ENCODE measurements at places on chromosomes 11 and 22.

DNA sequence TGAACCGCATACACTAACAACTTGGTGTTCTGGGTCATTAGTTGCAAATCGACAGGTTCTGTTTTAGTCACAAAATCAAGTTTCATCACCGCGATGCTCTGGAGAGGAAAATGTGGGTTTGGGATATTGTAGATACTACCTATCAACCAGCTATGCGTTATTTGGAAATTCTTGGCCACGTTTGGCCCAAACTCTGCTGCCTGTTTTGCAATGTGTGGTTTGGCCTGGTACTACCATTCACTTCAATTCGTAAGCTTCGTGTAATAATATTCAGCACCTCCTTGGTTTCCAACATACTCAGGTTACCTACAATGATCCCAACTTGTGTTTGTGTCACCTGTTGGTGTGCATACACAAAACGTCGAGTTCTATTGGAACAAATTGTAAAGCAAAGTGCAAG is 16.2 kb upstream of the ACER3 start:
- DNase-seq: no peak

DNA sequence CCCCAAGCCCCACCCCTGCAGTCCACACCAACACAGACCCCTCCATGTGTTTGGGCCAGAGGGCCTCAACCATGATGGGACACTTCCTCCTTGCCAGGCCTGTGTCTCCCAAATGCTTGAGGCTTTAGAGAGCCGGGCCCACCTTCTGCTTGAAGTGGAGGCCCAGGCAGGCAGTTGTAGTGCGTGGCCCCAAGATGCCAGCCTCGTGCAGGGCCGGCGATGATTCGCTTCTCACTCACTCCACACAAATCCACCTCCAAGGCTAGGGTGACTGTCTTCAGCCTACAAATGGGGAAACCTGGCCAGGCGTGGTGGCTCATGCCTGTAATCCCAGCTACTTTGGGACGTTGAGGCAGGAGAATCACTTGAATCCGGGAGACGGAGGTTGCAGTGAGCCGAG is 5.7 kb downstream of the PRR5 start:
- no peak for DNase-seq

- DNase-seq: no peak
These were observed 9.7 kb downstream of the DEUP1 start for GRCh38 chr11:93340223-93340622.

DNA sequence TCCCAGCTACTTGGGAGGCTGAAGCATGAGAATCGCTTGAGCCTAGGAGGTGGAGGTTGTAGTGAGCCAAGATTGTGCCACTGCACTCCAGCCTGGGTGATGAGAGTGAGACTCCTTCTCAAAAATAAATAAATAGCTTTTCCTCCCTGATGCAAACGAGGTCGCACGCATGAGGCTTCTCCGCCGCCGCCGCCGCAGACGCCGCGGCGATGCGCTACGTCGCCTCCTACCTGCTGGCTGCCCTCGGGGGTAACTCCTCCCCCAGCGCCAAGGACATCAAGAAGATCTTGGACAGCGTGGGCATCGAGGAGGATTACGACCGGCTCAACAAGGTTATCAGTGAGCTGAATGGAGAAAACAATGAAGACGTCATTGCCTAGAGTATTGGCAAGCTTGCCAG is 20.0 kb upstream of the RAB39A start:
- no peak for DNase-seq

DNA sequence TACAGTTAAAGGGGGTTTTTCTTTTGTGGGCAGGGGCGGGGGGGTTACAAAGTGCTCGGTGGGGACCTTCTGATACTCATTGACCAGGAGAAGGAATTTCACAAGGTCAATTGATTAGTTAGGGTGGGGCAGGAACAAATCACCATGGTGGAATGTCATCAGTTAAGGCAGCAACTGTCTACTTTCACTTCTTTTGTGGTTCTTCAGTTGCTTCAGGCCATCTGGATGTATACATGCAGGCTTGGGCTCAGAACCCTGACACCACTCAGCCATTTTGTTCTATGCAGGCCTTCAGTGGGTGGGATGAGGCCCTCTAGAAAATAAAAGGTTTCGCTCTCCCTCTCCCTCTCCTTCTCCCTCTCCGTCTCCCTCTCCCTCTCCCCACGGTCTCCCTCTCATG is 29.6 kb downstream of the TSPAN32 start:
- DNase-seq: no peak

DNA sequence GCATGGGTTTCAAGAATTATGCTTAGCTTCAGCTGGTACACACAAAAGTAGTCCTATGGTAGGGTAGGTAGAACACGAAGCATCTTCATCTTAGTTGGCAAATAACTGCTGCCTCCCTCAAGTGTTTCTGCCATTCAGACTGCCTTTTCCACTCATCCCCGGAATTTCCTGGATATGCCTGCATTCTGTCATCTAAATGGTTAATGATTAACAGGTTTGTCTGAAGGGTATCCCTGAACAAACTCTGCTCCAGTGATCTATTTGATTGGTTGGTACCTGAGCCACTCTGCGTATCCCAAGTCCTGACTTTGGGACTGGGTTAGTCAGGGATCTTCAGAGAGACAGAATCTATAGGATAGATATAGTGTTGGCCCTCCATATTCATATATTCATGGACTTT is 272.3 kb upstream of the RAG2 start:
- DNase-seq: no peak

DNA sequence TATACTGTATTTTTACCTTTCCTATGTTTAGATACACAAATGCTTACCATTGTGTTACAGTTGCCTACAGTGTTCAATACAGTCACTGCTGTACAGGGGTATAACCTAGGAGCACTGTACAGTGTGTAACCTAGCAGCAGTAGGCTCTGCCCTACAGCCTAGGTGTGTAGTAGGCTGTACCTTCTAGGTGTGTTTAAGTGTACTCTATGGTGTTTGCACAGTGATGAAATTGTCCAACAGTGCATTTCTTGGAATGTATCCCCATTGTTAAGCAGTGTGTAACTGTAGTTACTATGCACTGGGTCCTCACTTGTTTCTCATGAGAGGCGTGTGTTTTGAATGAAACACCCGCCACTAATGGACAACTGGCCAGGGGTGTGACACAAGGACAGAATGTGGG is 269.0 kb downstream of the OPCML start:
- DNase-seq: no peak

GRCh38 chr22:20079745-20080444 is at the start of gene DGCR8:
TSS of gene DGCR8 (plus strand) at chr22:20080241. CDS start at chr22:20085964, 5,723 bp downstream.
- peak; percentile 96 for DNase-seq

DNA sequence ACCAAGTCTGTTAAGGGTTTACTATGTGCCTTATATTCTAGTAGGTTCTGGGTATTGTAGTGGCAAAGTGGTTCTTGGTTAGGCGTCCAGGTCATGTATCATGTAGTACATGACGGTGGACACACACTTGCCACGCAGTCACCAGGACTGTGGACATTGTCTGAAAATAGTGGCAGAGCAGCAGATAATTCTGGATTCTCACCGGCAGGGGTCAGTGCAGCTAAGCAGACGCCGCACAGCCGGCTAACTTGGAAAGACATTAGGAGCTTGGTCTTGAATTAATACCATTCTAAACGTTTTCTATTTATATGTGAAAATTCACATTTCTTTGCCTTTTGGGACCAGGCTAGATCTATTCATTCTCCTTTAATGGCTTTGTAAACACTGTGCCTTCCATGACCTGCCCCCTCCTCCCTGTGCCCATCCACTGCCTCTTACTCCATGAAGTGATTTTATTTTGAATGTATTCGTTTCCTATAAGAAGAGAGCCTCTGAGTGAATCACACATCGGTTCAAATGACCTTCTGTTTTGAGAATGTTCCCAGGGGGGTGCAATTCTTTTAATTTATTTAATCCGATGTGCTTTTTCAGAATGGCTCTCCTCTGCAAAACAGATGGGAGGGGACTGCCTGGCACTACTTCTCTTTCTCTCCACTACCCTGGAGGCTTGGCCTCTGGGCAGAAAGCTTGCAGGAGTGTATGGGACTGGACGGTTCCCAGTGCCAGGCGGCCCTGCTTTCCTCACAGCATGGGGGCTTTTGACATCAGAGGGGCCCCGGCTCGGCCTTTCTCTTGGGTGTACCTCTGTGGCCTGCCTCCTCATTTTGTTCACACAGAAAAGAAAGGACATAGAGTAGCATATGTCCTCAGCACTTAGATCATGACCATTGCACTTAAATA is 378.0 kb downstream of the NTM start:
- peak; percentile 74 for DNase-seq

GRCh38 chr22:49011379-49011768 is 816.3 kb downstream of the BRD1 start:
- peak; percentile 16 for DNase-seq

DNA sequence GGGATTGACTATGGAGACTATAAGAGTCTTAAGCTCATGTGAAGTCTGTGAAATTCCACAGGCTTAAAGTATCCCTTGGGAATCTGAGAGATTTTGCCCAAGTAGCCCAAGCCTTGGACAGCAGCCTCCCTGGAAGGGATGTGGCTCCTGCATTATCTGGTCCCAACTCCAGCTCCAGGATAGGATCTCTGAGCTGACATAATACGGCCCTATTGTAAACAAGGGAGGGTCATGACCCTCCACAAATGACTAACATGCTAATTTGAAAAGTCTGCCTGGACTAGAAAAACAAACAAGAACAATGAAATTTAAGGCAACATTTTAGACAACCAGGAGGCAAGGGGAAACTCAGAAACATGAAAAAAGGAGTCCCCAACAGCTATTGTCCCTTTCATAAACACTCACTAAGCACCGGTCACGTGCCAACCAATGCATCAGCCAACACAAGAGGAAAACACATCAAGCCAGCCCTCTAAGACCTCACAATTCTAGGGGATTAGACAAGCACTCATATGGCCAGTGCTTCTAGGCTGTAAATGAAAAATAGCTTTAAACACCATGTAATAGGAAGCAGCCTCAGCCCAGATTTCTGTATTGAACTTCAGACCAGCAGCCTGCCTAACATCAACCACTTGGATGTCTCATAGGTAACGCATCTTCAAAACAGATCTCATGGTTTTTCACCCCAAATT is 101.2 kb upstream of the TIMP3 start:
- DNase-seq: peak; percentile 21

DNA sequence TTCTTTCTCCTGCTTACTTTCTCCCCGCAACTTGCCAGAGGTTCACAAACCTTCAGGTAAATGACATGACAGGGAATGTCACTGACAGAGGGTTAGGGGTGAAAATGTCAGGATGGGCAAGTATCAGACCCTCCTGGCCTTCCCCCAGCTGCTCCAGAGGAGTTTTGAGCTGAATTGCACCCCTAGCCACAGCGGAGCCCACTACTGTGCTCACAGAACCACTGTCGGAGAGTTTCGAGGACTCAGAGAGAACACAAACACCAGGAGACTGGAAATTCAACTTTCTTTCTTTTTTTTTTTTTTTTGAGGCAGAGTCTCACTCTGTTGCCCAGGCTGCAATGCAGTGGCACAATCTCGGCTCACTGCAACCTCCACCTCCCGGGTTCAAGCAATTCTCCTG is 21.5 kb upstream of the P2RY2 start:
- no peak for DNase-seq

- DNase-seq: peak; percentile 84
These were observed 3.8 kb downstream of the CD81 start for GRCh38 chr11:2380807-2381350.

GRCh38 chr22:46828323-46828900 is 66.0 kb downstream of the TBC1D22A start:
- DNase-seq: no peak

DNA sequence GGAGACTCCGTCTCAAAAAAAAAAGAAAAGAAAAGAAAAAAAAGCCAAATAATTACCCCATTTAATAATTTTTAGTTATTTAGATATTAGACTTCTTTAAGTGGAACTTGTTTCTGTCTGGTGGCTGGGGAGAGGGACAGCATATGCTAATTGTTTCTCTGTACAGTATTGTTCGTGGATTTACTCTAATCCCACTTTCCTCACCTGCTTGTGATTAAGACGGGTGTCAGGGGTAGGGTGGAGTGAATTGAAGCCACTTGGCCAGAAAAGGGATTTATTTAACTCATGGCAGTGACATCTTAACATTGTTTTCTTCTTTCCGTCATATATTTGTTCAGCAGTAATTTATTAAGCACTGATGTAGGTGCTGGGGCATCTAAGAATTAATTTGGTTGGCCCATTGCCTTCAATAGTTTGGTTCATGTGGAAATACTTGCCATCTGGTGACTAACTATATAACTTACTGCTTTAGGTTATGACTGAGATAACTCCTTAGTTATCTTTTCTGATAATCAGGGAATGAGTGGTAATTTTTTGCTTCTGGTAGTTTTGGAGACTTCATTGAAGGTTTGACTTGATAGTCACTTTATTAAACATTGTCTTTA is 4.6 kb downstream of the TNRC6B start:
- no peak for DNase-seq

DNA sequence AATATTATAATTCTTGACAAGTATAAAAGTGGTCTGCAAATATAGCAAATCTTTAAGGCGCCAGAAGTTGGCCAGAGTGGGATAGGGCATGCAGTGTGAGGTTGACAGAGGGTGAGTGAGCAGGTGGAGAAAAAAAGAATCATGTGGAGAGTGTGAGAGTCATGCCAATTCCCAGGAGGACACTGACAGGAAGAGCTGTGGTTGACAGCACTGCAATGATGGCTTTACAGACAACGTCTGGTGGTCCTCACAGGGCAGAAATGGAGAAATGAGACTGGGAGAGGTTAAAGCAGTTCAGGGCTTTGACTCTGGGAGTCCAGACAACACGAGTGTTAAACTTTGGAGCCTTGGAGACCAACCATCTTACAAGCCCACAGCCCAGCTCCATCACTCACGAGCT is 34.9 kb downstream of the SERPIND1 start:
- DNase-seq: no peak

DNA sequence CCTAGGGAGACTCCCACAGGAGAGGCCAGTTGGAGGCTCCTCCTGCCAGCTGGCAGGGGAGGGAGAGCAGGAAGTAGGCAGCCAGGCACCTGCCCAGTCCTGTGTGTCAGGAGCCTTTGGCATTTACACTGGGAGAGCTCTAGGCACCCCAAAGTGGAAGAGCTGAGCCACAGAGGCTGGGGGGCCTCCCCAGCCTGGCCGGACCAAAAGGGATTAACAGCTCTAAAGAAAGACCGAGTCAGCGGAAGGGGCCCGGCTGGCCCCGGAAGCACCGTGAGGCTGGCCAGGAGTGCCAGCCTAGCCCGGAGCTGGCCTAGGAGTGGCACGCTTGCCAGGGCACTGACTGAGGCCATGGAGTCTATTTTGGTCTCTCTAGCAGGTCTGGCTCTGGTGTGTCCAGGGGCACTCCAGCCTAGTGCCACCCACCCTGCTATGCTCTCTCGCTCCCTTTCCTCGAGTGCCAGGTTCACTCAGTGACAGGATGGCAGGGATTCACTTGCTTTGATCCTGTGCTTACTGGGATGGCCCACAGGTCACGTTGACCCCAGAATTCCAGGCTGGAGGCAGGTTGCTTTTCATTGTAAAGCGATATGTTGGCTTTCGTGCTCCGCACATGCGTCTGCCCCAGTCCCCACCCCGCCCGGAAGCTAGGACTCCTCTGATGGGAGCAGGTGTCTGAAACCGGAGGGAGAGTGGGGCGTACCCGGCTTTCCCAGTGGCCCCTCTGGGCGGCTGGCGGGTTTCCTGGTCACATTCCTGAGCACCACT is 3.3 kb upstream of the KMT5B start:
- DNase-seq: no peak

GRCh38 chr11:111982541-111983186 is 42.5 kb upstream of the DLAT start:
- no peak for DNase-seq

- no peak for DNase-seq
These were observed 702.4 kb downstream of the NTM start for GRCh38 chr11:132072858-132073211.

- no peak for DNase-seq
These were observed 9.4 kb downstream of the MMP7 start for GRCh38 chr11:102521121-102521520.
